ENCODE measurements at places on chromosomes 6 and 20.

DNA sequence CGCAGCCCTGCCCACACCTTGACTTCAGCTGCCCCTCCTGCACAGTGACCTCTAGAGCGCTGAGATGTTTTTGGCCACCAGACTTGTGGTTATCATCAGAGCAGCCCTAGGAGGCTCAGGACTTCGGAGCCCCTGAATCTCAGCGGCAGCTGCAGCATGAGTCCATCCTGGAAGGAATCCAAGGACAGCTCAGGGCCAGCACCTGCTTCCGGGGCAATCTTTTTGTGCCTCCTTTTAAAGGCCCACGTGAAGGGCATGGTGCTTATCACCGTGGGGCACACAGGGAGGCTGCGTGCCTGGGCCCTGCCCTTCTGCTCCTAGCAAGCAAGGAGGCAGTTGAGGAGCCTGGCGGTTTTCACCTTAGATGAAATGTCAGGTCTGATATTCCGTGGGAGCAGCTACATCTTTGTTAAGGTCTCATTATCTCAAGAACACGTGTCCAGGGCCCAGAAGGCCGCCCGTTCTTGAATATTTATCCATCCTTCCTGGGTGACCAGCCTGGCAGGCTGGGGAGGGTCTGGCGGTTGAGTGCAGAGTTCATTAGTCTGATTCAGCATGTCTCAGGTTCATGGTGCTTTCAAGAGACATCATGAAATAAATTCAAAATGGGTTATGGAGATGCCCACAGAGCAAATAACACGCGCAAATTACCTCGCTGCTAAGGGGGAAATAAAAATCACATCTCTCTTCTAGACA lies 392.4 kb downstream of the TAF4 start:
- no peak for DNase-seq

DNA sequence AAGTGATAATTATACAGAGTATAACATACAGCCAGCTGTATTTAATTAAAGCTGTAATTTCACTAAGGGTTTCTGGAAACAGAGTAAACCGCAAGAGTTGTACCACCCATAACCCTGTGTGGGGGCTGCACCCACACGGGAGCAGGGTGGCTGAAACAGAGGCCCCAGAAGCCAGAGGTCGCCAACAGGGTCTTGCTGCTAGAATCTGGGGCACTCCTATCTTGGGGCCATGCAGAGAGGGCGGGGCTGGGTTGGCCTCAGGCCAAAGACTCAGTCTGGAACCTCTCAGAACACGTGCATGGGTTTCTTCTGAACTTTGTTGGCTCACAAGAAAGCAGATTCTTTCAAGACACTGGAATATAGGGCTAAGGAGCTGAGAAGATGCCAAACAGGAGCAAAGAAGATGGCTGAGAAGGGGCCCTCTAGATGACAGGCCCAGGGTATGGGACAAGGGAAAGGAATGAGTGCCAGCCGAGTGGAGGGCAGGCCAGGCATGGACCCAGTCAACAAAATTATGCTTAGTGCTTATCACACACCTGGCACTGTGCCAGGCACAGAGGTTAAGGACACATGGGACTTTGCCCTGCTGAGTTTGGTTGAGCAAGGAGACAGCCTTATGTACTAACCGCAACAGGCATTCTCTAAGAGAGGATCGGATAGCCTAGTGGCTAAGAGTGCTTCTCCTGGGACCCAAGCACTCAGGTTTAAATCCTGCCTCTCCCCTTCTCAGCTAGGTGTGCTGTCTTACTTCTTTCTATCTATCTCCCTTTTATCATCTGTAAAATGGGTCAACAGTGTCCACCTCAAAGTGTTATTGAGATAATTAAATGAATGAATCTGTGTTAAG lies 96.6 kb upstream of the FOXP4 start:
- DNase-seq, result no peak

GRCh38 chr20:40979247-40979646 lies 49.4 kb upstream of the TOP1 start:
- DNase-seq, result no peak

DNA sequence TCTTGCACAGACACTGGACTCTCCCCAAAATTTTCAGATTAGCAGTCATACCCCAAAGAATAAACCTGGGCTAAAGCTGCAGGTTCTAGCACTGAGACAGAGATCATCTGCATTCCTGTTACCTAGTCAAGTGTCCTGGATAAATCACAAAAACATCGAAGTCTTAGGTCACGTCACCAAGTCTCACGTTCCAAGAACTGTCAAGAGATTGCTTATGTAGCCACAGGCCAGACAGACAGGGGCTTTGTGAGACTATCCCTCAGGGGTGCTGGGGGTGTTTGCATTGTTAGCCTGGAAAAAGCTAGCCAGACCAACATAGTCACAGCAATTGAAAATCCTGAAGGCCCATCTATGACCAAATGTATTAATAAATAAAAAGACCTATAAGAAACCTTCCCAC lies 243.1 kb upstream of the PREP start:
- DNase-seq, result no peak

- no peak for DNase-seq
These were observed 90.6 kb upstream of the TOP1 start for GRCh38 chr20:40938020-40938419.

DNA sequence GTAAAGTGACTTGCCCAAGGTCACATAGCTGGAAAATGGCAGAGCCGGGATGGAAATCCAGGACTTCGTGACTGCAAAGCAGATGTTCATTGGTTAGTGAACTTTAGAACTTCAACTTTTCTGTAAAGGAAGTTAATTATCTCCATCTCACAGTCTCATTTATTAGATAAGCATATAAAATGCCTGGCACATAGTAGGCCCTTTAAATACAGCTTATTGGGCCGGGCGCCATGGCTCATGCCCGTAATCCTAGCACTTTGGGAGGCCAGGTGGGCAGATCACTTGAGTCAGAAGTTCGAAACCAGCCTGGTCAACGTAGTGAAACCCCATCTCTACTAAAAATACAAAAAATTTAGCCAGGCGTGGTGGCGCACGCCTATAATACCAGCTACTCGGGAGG lies 1.7 kb upstream of the MMP9 start:
- DNase-seq, result no peak

GRCh38 chr6:156925718-156926607 lies 148.8 kb downstream of the ARID1B start:
- DNase-seq, result no peak

DNA sequence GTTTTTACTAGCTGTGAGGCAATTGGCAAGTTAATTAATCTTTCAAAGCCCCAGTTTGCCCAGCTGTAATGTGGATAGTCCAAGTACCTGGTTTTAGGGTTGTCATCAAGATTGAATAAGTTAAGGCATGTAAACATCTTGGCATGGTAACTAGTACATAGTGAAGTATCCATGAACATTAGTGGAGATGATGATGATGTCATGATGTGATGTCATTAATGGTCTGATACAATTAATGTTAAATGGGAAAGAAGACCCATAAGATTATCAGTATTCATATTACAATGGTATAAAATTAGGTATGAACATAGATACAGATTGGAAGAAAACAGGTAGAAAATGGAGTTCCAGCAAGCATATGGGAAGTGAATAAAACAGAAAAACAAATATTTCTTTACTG lies 5.3 kb downstream of the EPB41L1 start:
- no peak for DNase-seq

DNA sequence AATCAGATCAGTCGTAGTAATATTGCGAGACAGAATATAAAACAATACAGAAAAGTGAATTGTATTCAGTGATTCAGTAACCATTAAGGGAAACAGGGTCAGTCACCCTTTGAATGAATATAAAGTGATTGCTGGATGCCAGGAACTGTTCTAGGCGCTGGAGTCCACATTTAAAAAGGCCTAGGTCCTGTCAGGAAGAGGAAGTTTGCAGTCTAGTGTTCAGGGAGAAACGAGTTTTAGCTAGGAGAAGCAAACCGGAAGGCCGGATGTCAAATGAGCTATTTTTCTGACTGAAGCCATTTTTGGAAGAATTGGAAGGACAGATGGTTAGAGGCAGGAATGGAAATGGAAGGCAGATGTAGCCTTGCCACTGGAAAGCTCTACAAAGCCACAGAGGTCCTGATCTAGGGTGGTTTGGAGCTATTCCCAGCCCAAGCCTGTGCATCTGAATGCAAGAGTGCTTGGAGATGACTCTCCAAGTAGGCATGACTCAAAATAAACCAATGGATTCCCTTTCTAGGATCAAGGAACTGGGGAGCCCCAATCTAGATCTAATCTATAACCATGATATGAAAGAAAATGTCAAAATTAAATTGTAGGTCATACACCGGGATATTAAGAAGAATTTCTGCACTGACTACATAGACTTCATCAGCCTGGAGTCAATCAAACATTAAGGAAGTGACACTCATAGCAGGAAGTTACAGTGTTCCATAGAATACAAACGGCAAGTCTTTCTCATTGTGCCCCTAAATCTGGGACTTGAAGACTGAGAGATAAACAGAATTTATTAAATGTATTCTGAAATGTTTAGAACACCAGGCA lies 36.8 kb upstream of the CDKAL1 start:
- DNase-seq, result no peak

GRCh38 chr20:53294804-53295203 lies 298.8 kb downstream of the ZNF217 start:
- DNase-seq, result no peak

- DNase-seq, result no peak
These were observed 11.0 kb downstream of the RMND1 start for GRCh38 chr6:151440930-151441329.

- DNase-seq, result no peak
These were observed 838 bp upstream of the NKX2-2 start for GRCh38 chr20:21514553-21515251.

- DNase-seq, result no peak
These were observed 161.3 kb downstream of the SOX4 start for GRCh38 chr6:21754891-21755290.

- no peak for DNase-seq
These were observed 33.9 kb upstream of the PRSS16 start for GRCh38 chr6:27213544-27214125.

GRCh38 chr6:148272597-148272996 lies 70.0 kb upstream of the SASH1 start:
- no peak for DNase-seq

DNA sequence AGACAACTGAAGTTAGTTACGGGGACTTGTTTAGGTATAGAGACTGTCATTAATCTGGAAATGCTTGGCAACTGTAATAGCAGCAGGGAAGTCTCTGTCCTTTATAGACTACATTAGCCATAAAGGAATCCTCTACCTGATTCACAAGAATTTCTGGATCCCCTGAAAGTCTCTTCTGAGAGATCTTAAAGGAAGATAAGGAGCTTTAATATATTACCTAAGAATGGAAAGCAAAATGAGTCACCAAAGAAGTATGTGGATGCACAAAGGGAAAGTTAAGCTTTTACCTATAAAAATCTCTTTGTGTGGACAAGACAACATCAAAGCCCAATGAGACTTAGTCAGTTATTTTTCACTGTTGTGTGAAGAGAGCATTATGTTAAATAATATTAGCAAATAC lies 92.2 kb upstream of the RSPO3 start:
- DNase-seq, result no peak

GRCh38 chr6:80331974-80332373 lies 225.5 kb downstream of the BCKDHB start:
- peak; percentile 4 for DNase-seq

DNA sequence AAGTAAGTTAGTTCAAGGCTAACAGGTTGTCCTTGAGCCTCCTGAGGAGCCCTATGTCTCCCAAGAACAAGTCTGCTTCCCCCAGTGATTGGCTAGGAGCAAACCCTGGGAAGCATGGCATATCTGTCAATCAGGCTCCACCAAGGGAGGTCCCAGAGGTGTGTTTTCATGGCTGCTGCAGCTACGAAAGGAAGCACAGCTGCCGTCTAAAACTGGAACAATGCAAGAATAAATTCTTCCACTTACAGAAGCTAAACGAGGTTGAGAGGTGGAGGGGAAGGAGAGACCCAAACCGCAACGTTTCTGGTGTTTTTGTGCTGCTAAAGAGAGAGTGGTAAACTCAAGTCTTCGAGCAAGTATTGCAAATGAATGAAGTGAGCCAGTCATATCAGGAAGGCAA lies 4.9 kb upstream of the PTGIS start:
- no peak for DNase-seq

DNA sequence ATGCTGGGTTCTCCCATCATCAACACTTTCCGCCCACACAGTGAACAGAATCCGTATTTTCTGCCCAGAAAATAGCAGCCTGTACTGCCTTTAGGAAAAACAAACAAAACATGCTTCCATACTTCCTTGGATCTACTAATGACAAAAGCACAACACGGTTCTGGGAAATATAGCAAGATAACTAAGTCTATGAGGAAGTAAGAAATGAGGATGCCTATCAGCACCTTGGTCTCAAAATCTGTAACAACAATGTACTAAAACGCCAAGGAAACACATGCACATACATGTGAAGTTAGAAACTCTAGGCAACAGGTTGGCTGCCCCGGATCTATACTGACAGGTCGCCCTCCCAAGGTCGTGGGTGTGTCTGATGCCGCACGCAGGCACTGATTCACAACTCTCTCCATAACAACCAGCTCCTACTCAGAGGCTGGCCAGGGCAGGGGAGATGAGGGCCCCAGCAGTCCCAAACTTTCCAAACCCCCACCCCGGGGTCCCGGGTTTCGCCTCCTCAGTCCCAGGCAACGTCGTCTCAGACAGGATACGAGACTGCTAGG lies 710 bp downstream of the BTBD9 start:
- DNase-seq, result no peak

Data from NCI-H187 (cell line).